LHCN-M2 (cell line): ENCODE measurements at places on chromosomes 6 and 20.

GRCh38 chr20:16005021-16005914, 568.0 kb downstream of the KIF16B start:
- DNase-seq, result no peak

GRCh38 chr20:54088430-54088829, 18.0 kb upstream of the BCAS1 start:
- DNase-seq, result no peak

DNA sequence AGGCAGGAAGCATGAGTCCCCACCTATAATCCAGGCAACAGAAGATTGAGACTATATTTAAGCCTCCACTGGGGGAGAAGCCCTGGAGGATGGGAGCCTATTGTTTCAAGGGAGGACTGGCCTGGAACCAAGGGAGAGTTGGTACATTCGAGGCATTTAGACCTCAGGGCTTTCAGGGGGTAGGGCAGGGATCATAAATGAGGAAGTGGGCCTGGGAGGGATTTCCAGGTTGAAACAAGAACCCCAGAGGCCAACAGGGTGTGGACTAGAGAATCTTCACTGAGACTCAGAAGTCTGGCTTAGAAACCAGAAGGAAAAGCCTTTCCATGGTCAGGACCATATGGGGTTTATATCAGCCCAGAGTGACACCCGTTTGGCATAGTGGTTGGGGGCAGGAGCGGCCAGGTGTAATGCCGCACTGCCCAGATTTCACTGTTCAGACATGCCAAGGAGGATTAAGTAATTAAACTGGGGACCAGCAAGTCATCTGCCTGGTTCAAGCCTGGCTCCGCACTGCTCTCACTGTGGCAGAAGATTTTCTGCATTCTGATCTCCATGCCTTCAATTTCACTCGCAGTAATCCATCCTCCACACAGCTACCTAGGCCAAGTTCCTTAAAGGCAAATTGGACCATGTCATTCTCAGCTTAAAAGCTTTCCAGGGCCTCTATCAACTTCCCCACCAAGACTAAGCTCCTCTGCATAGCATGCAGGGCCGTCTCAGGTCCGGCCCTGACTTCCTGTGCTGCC, 17.8 kb downstream of the LRFN2 start:
- DNase-seq, result no peak

DNA sequence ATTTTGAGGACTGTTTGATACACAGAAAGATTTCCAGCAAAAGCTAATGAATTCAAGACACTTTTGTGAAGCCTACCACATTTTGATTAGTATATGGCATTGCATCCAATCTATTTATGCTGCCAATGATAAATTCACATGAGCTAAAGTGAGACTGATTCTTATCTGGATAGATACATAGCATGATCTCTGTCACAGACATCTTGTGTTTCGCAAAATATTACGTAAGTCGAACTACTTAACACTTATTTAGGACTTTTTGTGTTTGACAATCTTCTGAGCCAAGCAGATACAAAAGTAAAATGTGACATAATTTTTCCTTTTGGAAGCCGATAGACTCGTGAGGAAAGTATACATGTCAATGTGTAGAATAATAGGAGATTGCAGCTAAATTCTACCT, 251.6 kb downstream of the HACE1 start:
- no peak for DNase-seq

- no peak for DNase-seq
These were observed 235.3 kb downstream of the BTBD3 start for GRCh38 chr20:12152996-12153395.

DNA sequence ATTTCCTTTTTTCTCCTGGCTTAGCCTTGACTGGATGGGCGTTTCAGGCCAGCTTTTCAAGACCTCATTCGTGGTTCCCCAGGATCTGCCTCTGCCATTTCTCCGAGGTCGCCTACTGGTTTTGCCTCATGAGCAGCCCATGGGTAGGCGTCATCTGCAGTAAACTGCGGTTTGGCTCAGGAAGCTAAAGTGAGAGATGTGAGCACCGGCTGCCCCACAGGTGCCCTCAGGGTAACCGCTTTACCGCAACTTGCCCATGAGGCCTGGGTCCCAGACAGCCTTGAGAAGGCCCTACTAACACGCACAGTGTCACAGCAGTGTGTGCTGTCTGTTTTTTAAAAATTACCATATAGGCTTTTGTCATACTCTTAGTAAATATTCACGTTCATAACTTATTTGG, 53.4 kb upstream of the TBXT start:
- DNase-seq, result no peak

DNA sequence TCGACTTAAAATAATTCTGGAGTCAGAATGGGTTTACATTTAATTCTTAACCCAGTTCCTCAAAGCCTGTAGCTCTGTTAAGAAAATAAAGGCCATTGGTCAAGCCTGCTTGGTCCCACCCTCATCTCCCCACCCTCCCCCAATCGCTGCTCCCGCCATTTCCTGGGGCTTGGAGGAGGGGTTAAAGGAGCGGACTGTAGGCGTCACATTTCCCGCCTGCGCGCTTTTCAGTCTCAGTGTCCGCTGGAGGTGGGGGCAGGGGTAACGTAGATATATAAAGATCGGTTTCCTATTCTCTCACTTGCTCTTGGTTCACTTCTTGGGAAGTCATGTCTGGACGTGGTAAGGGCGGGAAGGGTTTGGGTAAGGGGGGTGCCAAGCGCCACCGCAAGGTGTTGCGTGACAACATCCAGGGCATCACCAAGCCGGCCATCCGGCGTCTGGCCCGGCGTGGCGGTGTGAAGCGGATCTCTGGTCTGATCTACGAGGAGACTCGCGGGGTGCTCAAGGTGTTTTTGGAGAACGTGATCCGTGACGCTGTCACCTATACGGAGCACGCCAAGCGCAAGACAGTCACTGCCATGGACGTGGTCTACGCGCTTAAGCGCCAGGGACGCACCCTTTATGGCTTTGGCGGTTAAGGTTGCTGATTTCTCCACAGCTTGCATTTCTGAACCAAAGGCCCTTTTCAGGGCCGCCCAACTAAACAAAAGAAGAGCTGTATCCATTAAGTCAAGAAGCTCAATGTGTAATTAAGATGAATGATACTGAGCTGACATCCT, 58.9 kb downstream of the TRIM38 start:
- peak; percentile 88 for DNase-seq

DNA sequence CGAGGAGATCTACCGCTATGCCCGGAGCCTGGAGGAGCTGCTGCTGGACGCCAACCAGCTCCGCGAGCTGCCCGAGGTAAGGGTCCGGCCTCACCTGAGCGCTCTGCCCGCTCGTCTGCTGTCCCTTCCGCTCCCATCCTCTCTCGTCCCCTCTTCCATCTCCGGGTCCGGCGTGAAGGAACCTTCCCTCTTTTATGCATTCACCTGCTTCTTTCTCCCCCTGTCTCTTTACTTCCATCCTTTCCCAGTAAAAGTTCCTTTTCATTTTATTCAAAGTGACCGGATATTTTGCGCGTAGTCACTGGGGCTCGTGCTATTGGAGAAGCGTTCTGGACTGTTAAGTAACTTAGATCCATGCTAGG, 516 bp downstream of the LRRC1 start:
- DNase-seq, result no peak

DNA sequence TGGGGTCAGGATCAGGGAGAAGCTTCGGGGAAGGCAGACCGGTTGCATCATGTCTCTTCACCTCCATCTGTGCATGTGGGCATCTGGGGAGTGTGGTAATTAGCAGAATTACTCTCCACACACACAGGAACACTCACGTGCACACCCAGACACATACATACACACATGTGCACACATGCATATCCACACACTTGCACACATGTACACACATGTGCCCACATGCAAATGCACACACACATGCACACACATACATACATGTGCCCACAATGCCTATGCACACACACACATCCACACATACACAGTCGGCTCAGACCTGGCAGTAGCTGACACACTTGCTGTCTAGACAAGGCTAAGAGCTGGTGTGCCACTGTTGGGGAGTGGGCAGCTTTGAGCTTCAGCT, 212.3 kb upstream of the PMEPA1 start:
- no peak for DNase-seq

GRCh38 chr6:44066394-44067172, 60.7 kb downstream of the MRPL14 start:
- no peak for DNase-seq

DNA sequence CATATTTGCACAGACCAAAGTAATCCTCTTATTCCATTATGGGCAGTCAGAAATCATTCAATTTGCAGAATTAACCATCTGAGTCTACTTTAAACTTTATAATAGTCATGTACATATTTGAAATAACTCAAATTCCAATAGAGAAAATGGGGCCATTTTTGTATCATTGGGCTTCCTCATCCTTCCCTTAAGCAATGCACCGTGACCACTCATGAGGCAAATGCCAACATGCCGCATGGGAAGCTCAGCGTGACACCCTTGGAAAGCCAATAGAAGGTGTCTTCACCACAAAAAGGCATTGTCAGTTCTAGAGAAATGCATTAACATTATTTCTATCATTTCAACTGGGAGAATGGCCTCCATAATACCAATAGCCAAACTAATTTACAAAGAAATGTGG, 38.5 kb downstream of the SIM1 start:
- DNase-seq, result peak; percentile 19

DNA sequence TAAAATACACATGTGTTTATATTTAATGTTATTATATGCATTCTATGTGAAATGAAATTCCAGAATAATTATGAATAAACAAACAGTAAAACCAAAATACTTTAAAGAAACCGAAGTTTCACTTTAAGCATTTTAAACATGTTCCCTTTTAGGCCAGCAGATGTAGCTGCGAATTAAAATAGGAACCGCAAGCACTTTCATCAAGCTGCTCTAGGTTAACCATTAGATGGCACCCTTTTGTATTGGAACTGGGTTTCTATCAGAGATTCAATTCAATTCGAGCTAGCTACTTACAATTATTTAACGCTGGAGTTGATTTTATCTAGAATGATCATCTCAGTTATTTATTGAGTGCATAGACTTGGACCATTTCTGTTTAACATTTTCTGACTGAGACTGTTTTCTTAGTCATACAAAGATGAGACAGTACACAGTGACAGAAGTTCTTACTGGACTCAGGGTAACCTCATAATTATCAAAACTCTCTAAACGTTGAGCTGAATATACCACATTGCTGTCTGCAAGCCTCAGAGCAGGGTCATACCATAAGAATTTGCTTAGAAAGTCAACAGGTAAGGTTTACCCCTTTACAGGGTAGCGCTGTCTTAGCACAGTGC, 8.5 kb downstream of the TMEM242 start:
- DNase-seq, result peak; percentile 72

DNA sequence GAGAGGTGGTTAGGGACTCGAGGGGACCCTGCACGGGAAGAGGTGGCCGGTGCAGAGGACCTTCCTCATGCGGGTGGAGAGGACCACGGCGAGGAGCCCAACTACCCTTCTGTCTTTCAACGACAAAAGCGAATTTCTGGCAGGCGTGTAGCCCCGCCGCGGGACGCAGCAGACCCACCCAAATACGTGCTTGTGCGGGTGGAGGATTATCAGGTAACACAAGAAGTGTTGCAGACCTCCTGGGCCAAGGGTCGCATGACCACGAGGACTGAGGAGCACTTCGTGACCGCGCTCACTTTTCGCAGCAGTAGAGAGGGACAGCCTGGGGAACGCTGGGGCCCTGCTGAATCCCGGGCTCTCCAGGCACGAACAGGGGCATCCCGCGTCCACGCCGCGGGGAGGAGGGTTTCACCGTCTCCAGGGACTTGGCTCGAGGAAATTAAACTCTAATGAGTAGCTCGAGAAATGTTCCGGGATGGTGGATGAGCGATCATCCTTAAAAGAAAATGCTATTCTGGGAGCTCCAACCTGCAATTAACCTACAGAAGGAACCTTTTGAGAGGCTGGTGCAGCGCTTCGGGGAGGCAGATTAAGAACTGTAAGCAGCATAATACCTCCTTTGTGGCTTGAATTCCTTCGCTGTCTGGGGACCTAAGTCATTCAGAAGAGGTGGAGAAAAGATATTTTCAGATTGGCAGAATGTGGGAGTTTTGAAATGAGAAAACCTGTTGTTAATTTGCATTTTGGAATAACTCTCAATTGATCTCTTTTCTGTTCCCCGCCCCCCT, 804 bp downstream of the C6orf141 start:
- peak; percentile 16 for DNase-seq

DNA sequence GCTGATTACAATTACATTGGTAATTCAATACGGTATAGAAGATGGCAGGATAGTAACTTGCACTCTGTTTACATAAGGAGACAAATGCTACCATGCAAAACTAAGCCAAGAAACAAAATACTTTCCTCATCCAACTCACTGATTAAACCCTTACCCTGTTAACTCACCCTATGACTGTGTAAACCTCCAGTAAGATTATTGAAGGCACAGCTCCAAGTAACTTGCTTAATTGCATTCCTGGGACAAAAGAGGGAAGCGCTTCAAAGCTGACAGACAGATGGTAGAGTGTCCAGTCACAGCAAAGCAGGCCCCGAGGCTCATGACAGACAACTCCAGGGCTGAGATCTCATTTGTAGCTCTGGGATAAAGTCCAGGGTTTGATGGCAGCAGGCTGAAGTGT, 6.9 kb upstream of the KIF16B start:
- peak; percentile 79 for DNase-seq

DNA sequence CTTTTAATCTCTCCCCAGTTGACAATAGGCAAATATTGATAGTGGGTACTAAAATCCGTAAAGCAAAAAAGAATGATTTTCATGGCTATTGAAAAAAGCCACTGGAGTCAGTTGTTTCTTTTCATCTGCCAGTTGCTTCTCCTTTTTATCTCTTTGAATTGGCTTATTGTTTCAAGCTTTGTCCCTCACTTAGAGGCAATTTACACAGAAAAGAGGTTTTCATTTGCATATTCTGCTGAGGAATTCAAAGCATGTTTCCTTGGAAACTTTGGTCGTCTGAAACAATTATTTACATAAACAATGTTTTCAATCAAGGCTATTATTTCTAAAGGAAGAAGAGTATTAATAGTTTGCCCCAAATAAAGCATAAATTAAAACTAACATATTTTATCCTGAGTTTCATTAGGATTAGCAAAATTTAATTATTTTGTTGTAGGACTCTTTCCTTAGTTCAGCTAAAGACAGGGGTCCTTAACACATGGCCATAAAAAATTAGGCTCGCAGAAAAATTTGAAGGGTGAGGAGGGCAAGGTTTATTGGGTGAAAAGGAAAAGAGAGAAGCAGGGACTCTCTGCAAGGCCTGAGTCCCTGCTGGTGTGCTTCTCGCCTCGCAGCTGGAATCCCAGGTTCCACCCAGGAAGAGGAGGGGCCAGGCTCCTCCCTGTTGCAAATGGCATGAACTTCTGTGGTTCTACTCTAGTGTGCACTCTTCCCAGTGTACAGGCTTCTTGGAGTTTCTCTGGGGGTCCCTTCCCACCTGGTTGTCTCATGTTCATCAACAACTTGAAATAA, 138.8 kb upstream of the LAMA2 start:
- DNase-seq, result no peak

GRCh38 chr6:92376691-92377090, 1042.7 kb downstream of the EPHA7 start:
- DNase-seq, result peak; percentile 19

- peak; percentile 13 for DNase-seq
These were observed 45.0 kb upstream of the IRF4 start for GRCh38 chr6:346386-347030.
